ENCODE measurements at places on chromosomes 12 and 14.

DNA sequence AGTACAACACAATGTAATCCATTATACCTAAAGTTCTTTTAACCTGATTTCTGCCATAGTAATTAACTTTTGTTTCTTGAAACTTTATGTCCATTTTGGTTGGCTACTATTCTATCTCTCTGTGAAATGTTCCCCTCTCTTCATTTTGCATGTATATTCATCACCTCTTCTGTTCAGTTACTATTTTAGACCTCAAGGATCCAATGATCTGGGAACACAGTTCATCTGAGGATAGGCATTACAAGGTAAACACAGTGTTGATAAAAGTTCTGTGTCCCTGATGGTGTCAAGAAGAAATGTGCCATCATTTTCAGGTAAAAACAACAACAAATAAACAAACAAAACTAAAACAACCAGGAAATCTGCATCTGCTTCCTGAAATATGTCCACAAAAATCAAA, 102.2 kb upstream of the IFNG-AS1 start:
- no peak for DNase-seq

GRCh38 chr12:132237772-132238487, 91.5 kb downstream of the GALNT9 start:
- no peak for DNase-seq

DNA sequence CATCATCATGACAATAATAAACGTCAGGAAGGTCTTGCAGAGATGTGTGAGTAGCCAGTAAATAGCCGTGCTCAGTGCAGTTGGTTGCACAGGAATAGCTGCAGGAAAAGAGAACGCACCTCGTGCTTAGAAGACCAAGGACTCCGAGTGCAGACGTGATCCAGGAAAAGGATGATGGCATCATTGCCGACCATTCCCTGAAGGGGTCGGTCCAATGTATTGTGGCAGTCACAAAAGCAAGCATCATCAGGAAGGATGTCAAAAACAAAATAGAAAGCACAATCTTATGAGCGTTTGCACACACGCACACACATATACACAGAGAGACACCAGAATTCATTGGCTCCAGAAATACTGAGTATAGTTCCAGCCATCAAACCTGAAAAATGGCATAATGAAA, 12.8 kb downstream of the DUSP6 start:
- no peak for DNase-seq

DNA sequence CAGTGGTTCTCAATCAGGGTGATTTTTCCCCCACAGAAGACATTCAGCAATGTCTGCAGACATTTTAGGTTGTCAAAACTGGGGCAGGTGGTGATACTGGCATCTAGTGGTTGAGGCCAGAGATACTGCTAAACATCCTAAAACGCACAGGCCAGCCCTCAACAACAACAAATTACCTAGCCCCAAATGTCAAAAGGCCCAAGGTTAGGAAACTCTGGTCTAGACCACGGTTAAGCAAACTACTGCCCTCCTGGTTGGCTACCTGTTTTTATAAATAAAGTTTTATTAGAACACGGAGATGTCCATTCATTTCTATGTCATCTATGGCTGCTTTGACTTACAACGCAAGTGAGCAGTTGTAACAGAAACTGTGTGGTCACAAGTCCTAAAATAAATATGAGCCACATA, 186.7 kb downstream of the EFCAB11 start:
- peak; percentile 30 for DNase-seq

DNA sequence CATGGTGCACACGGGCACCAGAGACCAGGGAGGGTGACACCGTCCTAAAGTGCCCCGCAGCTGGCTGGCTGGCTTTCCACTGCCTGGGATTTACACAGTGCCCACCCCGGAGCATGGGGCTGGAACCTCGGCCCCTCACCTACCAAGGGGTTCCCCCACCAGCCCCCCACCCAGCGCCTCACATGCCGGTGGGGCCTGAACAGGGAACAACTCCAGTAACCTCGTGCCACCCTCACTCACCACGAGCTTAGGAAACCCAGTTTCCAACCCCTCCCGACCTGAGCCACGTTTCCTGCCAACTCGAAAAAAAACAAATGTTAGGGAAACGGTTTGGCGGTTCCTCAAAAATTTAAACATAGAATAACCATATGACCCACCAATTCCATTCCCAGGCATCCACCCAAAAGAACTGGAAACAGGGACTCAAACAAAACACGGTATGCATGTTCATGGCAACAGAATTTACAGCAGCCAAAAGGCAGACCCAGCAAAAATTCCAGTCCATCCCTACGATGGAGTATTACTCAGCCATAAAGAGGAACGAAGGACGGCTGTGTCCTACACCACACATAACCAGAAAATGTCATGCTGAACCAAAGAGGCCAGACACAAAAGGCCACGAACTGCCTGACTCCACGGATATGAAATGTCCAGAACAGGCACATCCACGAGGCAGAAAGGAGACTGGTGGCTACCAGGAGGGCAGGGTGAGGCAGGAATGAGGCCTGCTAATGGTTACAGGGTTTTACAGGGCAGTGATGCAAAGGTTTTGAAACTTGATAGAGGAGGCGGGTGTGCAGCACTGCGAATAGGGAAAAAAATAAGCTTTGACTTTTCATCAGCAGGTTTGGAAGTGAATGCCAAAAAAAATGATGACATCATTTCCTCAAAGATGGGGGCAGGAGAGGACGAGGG, 68.9 kb downstream of the NCOR2 start:
- no peak for DNase-seq

- DNase-seq, result no peak
These were observed 286.6 kb downstream of the AACS start for GRCh38 chr12:125351788-125352187.

DNA sequence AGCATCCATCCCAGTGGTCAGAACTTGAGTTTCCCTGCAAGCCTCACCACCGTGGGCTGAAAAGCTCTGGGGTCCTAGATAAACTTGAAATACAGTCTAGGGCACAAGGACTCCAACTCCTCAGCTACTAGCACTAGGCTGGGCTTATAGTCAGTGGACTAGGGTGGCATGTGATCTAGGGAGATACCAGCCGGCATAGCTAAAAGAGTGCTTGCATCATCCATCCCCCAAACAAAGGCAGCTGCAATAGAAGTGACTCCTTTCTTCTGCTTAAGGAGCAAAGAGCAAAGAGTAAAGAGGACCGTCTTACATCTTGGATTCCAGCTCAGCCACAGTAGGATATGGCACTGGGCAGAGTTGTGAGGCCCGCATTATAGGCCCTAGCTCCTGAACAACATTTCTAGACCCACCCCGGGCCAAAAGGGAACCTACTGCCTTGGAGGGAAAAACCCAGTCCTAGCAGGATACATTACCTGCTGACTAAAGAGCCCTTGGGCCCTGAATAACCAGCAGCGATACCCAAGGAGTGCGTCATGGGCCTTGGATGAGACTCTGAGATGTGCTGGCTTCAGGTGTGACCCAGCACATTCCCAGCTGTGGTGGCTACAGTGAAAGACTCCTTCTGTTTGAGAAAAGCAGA, 17.9 kb upstream of the SOS2 start:
- no peak for DNase-seq

DNA sequence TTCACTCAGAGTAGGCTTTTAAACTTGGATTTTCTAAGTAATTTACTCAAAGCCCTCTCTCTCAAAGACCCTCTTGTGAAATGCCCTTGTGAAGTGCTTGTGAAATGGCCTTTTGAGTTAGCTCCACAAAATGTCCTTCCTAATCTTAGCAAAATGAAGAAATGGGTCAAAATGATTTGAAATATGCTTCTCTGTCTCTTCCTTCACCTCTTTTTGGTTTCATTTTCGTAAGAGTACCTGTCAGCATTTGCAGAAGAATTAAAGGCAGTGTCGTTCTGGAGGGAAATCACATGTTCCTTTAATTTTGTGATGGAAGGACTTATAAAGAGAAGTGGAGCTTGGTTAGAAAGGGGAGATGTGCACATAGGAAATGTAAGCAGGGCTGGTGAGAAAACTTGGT, 93.7 kb downstream of the HMGA2 start:
- DNase-seq, result no peak

DNA sequence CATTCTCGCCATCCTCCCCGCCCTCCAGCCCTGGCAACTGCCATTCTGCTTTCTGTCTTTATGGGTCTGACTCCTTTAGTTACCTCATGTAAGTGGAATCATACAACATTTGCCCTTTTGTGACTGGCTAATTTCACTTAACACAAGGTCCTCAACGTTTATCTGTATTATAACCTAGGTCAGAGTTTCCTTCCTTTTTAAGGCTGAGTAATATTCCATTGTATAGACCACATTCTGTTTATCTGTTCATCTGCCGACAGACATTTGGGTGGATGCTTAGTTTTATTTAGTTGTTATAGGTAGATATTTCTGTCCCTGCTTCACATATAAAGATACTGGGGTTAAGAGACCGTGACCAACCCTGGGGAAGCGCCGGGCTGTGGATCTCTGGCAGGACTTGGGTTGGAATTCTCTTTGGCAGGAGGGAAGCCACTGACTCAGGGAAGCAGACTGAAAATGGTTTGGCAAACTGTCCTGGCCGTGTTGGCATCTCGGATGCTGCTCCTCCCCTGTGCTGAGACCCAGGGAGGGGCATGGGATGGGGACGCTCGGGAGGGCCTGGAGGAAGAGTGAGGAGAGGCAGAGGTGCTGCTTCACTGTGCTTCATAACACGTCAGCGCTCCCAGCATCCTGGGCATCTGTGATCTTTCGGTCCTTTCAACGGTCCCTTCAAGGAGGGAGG, 38.9 kb downstream of the TEAD4 start:
- no peak for DNase-seq

- DNase-seq, result no peak
These were observed 315 bp downstream of the LTB4R2 start for GRCh38 chr14:24310265-24310645.

GRCh38 chr14:37147310-37147880, 25.0 kb downstream of the SLC25A21 start:
- DNase-seq, result no peak

- DNase-seq, result no peak
These were observed 201.3 kb upstream of the BCL2L14 start for GRCh38 chr12:11869406-11869805.

DNA sequence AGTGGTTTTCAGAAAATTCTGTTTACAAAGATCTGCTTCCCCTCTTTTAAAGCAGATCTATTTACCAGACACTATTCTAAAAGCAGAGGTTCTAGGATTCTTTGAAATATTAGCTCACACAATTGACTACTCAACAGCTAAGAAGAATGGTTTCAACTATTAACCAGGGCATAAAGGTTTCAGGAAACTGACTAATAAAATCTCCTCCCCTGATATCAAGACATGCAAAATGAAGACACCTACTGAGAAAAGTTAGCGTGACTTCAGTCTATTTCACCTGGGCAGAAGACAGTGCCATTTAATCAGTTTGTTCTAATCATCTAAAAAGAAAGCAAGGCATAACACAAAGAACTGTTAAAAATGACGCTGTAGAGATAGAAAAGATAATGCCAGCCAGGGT, 22.2 kb downstream of the DAD1 start:
- no peak for DNase-seq

GRCh38 chr12:28459481-28459880, 269.2 kb downstream of the CCDC91 start:
- DNase-seq, result no peak

- DNase-seq, result no peak
These were observed 180.5 kb upstream of the SFSWAP start for GRCh38 chr12:131530422-131530821.

- no peak for DNase-seq
These were observed 228.6 kb downstream of the DACT1 start for GRCh38 chr14:58866391-58866790.

DNA sequence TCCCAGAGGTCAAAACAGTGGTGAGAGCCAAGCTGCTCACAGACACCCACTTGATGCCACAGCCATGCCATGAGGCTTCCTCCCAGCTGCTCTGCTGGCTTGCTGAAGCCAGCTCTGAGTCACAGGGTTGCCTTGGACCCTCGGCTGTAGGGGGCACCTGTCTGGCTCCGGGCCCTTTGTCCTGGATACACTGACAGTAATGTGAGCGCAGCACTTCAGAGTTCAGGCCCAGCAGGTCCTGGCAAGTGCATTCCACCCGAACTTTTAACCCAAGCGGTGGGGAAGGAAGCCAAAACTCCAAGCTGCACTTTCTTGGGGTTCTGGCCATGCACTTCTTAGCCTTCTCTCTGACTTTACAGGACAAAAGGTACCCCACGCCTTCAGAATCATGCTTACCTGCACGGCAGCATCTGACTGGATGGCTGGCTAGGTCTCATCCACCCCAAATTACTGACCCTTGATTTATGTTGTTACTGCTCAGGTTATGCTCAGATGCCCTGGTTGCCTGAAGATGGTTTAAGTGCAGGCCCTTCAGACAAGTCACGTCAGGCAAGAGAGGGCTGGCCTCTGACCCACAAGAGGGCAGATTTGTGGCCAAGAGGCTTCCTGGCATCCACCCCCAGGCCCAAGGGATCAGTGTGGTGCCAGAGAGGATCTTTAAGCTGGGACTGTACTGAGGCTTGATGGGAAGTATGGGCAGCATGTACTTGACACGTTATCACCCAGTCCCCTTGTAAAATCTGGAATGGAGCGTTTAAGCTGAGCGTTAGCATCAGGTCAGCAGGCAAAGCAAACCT, 24.8 kb downstream of the SLC25A29 start:
- DNase-seq, result no peak

- DNase-seq, result no peak
These were observed 30.1 kb upstream of the CERS5 start for GRCh38 chr12:50197297-50197727.

DNA sequence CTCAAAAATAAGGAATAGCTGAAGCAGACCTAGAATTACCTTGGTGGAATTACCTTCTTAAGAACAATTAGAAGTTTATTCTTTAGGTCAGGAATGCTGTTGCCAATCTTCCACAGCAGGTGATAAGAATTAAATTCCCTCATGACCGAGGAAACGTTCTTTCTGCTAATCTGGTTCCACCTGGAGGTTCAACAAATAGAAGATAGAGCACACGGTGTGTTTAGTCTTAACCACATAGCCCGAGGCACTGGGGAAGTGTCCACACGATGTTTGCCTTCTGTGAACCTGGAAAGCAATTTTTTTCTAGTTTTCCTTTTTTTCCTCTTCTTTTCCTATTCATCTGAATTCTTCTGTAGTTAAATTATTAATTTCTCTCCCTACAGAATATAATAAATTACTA, 906.9 kb downstream of the NRXN3 start:
- DNase-seq, result no peak

Data from stimulated activated CD8-positive, alpha-beta memory T cell treated with anti-CD3 and anti-CD28 coated beads, Interleukin-4, amount 100 ng/mL, for 4 hours (primary cell).